ENCODE measurements at places on chromosomes 16 and 17.

GRCh38 chr17:56908001-56908542 lies 5.8 kb downstream of the TRIM25 start:
- no peak for DNase-seq

GRCh38 chr16:28110479-28110878 lies 47.0 kb upstream of the GSG1L start:
- no peak for DNase-seq

DNA sequence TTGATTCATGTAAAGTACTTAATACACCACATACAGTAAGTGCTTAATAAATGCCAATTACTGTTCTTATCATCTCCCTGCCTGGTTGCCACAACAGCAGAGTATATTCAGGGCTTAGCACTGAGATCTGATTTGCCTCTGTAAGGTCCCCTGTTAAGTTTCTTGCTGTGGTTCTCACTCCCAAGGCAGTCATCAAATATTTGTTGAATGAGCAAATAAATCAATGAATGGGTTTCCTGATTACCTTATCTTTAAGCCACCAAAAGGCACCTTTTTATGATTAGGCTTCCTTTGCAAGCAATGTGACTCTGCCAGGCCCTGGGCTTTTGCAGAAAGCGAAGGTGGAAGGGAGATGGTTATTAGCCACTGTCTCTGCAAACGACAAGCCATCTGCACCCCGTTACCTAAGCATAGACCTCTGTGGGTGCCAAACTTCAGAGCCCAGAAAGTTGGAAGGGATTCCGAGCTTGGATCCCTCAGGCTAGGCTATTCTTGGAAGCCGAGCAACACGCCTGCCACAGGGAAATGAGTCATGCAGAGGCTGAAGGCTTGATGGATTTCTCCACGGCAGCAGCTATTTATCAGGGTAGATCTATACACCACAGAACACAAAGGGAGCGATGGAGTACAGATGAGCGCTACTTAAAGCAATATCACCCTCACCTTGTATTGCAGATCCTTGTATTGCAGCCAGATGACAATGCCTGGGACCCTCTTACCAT lies 102.0 kb downstream of the GRIN2A start:
- DNase-seq: no peak

- no peak for DNase-seq
Measured at GRCh38 chr17:72456075-72456474, 335.3 kb downstream of the SOX9 start.
